Effector memory CD4-positive, alpha-beta T cell (primary cell): ENCODE measurements at places on chromosomes 6 and 20.

- no peak for DNase-seq
Observed at GRCh38 chr6:168313431-168314011, 6.1 kb downstream of the DACT2 start.

DNA sequence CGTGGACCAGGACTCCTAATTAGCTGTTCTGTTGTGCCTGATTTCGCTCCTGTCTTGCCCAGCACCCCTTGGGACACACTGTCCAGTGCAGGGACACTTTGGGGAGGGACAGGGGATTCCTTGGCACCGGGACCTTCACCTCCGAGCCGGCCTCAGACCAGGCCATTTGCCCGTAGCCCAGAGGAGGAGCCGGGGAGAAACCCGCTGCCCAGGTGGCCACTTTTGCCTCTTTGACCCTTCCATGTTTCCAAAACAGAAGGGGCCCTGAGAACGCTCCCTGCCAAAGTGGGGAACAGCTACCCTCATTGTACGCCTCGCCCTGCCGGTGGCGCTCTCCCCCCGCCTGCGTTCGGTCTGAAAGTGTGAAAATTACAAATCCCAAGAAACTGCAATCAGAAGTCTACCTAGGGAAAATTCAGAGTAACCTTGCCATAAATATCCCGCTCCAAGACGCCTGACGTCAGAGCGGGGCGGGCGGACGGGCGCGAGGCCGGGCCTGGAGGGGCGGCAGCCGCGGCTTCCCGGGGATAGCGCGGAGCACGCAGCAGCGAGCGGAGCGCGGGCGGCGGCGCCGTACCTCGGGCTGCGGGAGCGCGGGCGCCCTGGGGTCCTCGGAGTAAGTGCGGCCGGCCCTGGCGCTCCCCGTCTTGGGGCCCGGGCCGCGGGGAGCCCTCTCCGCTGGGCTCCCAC lies at the start of gene DAAM2:
Gene DAAM2 (plus strand): TSS at position 527 of the 690 bp plus-strand sequence. CDS start 63,927 bp downstream, outside the sequence.
- DNase-seq: no peak

- no peak for DNase-seq
Observed at GRCh38 chr20:32560989-32561830, 23.9 kb downstream of the NOL4L start.

GRCh38 chr20:37356961-37357371 lies 11.0 kb downstream of the SRC start:
- no peak for DNase-seq

DNA sequence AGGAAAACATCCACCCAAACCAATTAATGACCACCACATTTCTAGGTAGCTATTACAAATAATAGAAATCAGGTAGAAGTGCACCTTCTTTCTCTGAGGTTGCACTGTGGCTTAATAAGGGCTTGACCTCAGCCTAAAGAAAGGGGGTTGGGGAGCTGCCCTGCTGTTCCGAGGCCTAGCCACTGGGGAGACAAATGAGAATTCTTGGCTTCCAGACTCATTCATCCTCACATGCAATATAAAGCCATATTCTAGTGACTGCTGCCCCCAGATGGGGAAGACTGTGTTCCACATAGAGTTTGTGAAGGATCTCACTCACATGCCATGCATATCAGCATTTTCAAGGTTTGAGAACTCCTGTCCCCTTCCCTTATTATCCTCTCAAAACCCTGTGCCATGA lies 22.9 kb downstream of the SAYSD1 start:
- DNase-seq: no peak

DNA sequence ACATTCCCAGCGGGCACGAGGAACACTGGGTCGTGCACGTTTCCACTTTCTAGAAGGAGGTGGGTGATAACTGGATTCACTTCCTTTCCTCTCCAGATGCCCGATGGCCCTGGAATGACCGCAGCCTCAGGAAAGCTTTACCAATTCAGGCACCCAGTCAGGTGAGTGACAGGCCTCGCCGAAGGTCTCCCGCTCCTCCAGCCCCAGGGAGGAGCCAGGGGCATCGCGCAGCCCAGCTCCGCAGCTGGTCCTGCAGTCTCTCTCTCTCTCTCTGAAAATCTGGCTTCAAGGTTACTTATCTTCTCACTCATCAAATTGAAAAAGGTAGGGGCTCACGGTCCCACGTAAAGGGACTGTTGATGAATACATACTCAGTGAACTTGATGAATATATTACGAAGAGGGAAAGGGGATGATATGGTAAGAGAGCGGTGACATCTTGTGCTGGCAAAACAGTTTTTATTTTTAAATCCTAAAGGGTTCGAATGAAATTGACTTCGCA lies 891 bp downstream of the RIPPLY2 start:
- no peak for DNase-seq

DNA sequence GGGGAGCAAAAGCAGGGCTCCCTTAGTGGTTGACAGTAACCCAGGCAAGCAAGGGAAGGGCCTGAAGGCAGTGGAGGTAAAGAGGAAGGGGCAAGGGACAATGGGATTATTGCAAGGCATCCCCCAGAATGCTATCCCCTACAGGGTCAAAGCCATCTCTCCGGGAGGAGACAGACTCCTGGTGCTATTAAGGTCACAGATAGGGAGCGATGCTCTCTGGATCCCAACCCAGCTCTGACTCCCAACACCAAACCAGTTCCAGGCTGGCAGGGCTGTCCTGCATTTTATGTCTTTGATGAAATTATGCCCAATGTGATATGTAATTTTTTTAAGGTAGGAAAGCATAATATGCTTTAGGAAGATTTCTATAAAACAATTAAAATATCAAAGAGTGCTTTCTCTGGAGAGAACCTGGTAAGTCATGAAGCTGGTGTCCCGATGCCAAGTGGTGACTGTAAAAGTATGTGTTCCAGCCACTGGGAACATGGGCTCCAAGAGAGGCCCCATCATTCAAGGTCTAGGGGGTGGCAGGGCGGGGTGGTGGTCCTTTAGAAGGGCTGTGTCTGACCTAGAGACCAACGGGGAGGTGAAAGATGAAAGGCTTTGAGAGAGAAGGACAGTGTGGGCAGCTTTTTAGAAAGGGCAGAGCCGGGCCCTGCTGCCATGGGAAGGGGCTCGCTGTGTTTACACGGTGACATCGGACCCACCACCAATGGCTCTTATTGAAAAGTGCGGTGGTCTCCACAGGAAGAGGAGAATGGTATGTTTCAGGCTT lies 276.5 kb downstream of the CDC5L start:
- DNase-seq: no peak

DNA sequence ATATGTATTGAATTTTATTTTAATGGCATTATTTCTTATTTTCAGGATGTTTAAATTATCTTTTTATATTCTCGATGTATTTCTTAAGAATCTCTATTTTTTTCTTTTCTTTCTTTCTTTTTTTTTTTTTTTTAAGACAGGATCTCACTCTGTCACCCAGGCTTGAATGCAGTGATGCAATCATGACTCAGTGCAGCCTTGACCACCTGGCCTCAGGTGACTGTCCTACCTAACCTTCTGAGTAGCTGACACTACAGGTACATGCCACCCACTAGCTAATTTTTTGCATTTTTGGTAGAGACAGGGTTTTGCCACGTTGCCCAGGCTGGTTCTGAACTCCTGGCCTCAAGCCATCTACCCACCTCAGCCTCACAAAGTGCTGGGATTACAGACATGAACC lies 143.8 kb upstream of the LAMA2 start:
- no peak for DNase-seq

DNA sequence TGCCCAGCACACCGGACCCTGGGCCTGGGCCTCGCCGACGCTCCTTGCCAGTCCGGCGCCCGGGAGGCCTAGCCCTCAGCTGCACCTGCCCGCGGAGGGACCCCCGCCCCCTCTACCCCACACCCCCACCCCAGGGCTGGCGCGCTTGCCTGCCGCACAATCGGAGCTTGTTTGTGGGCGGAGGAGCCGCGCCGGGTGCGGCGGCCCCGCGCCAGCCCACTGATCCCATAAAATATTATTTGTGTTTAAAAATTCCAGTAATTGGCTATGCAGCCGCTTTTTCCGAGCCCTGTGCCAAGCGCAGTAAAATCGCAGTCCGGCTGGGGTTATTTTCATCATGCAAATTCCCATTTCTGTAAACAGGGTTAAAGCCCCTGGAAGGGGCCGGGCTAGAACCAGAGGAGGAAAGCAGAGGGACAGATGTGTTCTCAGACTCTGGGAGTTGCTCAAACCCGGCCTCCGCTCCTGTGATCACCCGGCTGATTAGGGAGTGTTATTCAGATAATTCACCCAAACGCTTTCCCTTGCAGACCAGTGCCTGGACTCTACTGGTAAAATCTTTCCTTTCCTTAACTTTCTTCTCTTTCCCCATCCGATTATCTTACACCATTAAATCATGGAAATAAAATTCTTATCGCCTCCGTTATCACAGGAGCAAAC lies 93.1 kb downstream of the NCR2 start:
- DNase-seq: no peak

- peak; percentile 89 for DNase-seq
Observed at GRCh38 chr6:38702558-38703397, at the start of gene GLO1. GLO1 (minus strand) TSS chr6:38703145; CDS start chr6:38703054, 91 bp downstream.

DNA sequence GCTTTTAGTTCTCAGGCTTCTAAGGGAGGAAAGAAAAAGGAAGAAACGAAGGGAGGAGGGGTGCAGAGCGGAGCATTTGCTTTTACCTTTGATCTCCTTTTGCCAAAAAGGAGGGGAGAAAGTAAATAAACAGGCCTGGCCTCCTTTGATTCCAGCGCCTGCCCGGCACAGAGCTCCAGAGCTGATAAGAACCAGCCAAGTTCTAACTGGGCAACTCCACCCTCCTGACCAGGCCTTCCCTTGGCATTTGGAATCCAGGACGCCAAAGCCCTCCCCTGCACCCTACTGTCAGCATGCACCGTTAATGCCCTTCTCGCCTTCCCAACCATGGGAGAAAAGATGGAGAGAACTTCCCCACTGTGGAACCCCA lies 120.8 kb upstream of the PTPN1 start:
- DNase-seq: no peak

- DNase-seq: no peak
Observed at GRCh38 chr6:7975764-7976146, 65.2 kb upstream of the TXNDC5 start.

- DNase-seq: no peak
Observed at GRCh38 chr6:123802697-123803503, 765 bp upstream of the NKAIN2 start.
